Substantia nigra (tissue), 51 donors: ENCODE measurements at places on chromosomes 2 and 18.

DNA sequence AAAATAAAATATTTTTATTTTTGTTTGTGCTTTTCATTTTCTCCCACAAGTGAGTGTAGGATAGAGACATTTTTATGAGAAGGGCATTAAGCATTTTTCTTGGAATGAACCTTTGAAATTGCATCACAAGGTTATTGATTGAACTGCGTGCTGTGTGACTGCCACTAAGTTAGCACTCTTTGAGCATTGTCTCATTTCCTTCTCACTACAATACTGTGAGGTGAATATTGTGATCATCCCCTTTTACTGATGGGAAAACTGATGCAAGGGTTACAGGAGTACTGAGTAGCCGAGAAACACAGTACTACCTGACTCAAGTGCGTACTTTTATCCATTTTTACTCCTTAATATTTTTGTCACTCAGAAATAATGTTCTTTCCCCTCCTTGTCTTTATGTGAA, 2.0 kb downstream of the NBEAL1 start:
- DNase-seq, result no peak

- no peak for DNase-seq
These were observed 503.6 kb downstream of the ERBB4 start for GRCh38 chr2:212034841-212035585.

GRCh38 chr2:205119136-205119535, 563.2 kb upstream of the NRP2 start:
- DNase-seq, result no peak

- DNase-seq, result no peak
These were observed 19.8 kb upstream of the TTL start for GRCh38 chr2:112462178-112462577.

DNA sequence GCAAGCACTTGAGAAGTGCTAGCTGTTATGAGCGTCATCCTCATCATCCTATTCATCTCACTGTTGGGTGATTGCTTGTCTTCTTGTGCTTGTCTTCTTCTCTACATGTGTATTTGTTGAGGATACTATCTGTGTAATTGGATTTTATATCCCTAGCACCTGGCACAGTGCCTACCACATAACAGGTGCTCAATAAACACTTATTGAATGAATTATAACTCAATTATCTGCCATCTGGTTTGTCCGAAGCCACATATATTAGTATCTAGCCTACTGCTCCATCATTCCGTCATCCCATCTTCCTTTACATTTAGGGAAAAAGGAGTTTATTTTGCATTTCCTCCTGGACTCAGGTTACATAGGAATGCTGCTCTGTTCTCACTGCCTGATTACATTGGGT, 330.4 kb upstream of the ETAA1 start:
- DNase-seq, result no peak
